ENCODE measurements at places on chromosomes 13 and 19.

- no peak for DNase-seq
Observed at GRCh38 chr13:113146750-113147149, 11.7 kb upstream of the PROZ start.

DNA sequence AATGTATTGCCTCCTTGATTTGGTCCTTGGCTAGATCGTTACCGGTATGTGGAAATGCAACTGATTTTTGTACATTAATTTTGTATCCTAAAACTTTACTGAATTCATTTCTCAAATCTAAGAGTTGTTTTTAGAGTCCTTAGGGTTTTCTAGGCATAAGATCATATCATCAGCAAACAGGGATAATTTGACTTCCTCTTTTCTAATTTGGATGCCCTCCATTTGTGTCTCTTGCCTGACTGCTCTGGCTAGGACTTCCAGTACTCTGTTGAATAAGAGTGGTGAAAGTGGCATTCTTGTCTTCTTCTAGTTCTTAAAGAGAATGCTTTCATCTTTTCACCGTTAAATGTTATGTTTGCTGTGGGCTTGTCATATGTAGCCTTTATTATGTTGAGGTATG lies 12.0 kb upstream of the CYP2A13 start:
- no peak for DNase-seq

GRCh38 chr19:38020311-38020710 lies 113.3 kb downstream of the SIPA1L3 start:
- DNase-seq: no peak

GRCh38 chr19:4717191-4717965 lies 6.3 kb downstream of the DPP9 start:
- peak; percentile 95 for DNase-seq

GRCh38 chr13:26458196-26458749 lies 99.2 kb upstream of the WASF3 start:
- DNase-seq: no peak

DNA sequence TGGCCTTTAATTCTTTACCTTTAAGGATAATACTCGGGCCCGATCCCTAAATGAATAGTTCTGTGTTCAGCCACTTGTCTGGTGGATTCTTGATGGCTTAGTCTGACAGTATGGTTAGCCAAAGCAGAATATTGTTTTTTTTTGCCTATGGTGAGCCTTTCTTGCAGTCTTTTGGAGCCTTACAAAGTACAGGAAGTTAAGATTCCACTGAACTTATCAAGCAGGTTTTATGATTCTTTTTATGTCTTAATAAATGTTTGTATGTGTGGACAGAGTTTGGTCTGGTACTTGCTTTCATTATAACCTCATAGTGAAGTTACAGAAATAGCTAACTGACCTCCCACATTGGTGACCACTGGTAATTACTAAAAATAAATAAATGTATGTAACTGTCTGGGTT lies 17.1 kb downstream of the PCCA start:
- no peak for DNase-seq

DNA sequence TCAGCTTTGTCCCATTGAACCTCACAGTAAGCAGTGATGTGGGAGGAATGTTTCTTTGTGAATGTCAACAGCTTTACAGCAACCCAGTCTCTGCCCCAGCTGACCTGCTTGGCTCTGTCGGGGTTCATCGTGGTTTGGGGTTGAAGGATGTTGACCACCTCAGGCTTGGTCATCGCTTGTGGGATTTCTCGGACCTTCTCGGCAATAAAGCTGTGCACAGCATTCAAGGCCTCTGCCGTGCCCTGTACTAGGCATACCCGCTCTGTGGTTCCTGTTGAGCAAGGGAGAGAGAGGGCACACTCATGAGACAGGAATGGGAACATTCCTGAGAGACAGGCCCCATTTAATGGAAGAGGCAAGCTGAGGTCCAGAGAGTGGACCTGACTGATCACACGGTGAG lies 20.0 kb downstream of the NOVA2 start:
- no peak for DNase-seq

GRCh38 chr19:43842007-43842406 lies 14.9 kb downstream of the ZNF283 start:
- no peak for DNase-seq

All from RWPE2 (cell line).